ENCODE measurements at places on chromosomes 13 and 19.

DNA sequence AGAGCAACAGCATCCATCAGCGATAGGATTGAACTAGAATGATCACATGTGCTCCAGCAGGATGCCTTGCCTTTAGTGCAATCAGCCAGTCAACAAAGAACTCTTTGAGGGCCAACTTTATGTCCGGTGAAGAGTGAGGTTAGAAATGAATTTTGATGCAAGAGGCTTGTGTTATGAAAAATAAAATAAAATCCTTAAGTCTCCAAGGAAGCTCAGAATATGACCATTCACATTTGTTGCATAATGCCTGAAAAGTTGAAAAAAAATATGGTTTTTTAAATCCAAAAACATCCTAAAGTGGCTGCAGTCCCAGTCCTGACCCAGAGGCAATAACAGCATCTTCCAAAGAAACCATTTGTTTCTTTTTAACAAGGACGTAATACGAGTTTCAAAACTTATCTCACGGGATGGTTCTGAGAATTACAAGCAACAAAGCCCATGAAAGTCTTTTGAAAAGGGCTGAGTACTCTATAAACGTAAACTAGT lies 61.3 kb downstream of the DCLK1 start:
- DNase-seq: no peak

GRCh38 chr19:7883105-7883504 lies 5.2 kb upstream of the LRRC8E start:
- no peak for DNase-seq

DNA sequence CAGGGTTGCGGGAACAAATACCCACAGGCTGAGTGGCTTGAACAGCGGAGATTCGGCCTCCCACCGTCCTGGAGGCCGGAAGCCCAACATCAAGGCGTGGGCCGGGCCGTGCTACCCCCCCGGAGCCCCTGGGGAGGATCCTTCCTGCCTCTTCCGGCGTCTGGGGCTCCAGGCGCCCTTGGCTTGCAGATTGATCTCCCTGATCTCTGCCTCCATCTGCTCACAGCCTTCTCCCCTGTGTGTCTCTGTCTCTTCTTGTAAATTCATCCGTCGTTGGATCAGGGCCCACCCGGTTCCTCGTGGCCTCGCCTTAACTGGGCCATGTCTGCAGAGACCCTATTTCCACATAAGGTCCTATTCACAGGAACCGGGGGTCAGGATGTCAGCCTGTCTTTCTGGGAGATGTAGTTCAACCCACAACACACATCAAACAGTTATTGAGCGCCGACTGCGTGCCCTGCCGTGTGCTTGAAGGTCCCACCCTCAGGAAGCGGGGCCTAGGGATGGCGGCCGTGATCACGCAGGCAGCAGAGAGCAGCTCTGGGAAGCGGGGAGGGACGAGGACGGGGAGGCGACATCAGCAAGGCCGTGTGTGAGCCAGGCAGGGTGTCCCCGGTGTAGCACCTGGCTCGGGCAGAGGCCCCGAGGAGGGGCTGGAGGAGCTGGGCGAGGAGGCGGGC lies 21.3 kb downstream of the HCN2 start:
- peak; percentile 78 for DNase-seq

GRCh38 chr13:36028359-36029025 lies 102.7 kb downstream of the DCLK1 start:
- no peak for DNase-seq

DNA sequence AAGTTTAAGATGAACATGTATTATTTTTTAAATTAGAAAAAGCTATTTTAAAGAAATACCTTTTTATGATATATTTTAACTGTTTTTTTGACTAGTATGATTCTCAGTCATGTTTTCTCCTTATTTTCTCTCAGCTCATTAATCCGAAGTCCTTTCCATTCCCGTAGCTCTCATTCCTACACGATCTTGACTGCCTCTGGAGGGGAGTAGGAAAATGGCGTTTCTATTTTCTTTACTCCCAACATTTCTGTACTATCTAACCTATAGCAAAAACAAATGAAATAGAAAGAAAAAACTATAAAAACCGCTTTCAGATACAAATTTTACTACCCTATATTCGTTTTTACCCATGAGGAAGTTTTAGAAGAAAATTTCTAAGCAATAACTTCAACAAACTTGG lies 343.8 kb downstream of the RBM26 start:
- no peak for DNase-seq

DNA sequence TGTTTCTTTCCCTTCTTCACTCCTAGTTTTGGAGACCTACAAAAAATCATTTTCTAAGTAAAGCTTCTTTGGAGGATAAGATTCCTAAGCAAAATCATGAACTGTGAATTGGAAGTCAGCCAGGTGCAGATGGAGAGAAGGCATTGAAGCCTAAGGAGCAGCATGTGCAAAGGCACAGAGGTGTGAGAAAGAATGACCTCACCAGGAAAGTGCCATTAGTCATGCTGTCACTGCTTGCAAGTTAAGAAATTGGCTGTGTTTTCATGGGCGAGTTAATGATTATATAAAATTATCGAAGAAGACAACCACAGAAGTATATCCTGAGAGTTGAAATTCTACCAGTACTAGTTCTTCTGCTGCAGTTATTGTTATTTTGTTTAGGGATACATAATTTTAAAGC lies 80.3 kb upstream of the KLHL1 start:
- no peak for DNase-seq

DNA sequence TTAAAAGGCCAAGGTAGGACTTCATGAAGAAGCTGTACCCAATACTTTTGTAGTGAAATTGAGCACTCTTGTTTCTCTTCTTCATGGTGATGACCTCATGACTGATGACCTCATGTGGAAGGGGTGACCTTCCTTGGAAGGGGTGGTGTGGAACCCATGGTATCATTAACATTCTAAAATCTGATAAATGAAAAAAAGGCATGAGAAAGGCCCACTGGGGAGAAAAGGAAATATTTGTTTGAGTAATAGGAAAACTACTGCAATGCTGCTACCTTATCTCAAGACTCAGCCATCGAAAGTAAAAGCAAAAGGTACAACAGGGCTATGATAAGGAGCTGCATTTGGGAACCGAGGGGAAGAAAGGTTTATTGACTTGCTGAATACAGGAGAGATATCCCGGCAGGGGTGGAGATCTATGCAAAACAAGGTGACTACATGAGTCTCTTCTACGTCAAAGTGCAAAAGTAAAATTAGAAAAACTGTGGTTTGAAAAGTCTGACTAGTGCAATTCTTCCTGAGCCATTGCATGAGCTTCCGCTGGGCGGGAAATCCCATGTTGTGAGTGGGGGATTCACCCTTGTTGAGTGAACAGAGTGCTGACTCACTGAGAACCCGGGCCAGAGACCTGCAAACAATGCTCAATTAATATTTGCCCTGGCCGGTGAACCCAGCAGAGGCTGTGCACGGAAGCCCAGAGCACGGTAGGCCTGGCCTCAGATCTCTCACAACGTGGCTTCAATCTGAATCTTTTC lies 138.9 kb upstream of the RFC3 start:
- DNase-seq: no peak

DNA sequence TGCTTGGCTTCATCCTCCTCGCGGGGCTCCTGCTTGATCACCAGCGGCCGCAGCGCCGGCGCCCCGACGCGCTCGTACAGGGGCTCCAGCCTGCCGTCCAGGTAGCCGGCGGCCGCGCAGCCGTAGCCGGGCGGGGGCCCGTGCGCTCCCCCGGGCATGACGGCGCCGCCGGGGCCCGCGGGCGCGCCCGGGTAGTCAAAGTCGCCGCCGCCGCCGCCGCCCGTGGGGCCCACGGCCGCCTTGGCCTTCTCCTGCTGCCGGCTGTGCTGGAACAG lies 497 bp downstream of the CEBPA start:
- DNase-seq: no peak

DNA sequence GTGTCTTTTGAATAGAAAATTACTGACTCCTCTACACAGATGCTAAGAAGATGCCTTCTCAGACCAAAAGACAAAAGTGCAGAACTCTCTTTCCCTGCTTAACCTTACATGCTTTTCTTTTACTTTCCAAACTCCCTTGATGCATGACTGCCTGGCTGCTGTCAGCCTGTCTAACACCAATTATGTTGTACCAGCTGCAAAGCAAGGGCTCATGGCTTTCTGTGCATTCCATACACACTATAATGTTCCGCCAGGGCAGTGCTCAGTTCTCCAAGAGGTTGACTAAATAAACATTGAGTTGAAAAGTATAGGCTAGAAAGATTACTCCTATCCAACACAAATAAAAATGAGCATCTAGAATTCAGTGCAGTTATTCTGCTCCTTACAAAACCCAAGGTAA lies 330.4 kb upstream of the NBEA start:
- DNase-seq: no peak

All from SK-N-DZ (cell line).